ENCODE measurements at places on chromosomes 6 and 20. TPM values are rescaled to one million over a fixed set of nuclear protein-coding genes. Genes with fewer than 3 reads are reported as not detected.

Gene NSFL1C
- 24.6 TPM for total RNA-seq

Gene XPO5
- total RNA-seq, result 10.4 TPM

Gene ZNF334
- 1.8 TPM for total RNA-seq

Gene LRRC73
- total RNA-seq, result not detected

Gene DNMT3B
- 2.3 TPM for total RNA-seq

Gene ZBTB24
- 6.5 TPM for total RNA-seq

Gene ARMH2
- total RNA-seq, result not detected

Gene ADGB
- total RNA-seq, result not detected

Gene ULBP2
- total RNA-seq, result 0.24 TPM

Gene KIF6
- total RNA-seq, result 0.32 TPM

Gene BRPF3
- 9.4 TPM for total RNA-seq

Gene MYLK2
- 0.72 TPM for total RNA-seq

Gene HLA-DRB5
- not detected for total RNA-seq

Gene TPX2
- 35.1 TPM for total RNA-seq

Gene CCN6
- total RNA-seq, result not detected

Gene VGLL2
- total RNA-seq, result not detected

Gene ZKSCAN4
- total RNA-seq, result 3.9 TPM

Data from epithelial cell of alveolus of lung (primary cell).